Progenitor cell of endocrine pancreas (in vitro differentiated cells): ENCODE measurements at places on chromosomes 12 and 14.

- no peak for DNase-seq
Measured at GRCh38 chr14:64683264-64683663, 21.0 kb upstream of the PLEKHG3 start.

- no peak for DNase-seq
Measured at GRCh38 chr14:65492266-65492665, 79.7 kb downstream of the FUT8 start.

GRCh38 chr12:99476956-99477355 is 170.6 kb upstream of the GARIN6 start:
- no peak for DNase-seq

DNA sequence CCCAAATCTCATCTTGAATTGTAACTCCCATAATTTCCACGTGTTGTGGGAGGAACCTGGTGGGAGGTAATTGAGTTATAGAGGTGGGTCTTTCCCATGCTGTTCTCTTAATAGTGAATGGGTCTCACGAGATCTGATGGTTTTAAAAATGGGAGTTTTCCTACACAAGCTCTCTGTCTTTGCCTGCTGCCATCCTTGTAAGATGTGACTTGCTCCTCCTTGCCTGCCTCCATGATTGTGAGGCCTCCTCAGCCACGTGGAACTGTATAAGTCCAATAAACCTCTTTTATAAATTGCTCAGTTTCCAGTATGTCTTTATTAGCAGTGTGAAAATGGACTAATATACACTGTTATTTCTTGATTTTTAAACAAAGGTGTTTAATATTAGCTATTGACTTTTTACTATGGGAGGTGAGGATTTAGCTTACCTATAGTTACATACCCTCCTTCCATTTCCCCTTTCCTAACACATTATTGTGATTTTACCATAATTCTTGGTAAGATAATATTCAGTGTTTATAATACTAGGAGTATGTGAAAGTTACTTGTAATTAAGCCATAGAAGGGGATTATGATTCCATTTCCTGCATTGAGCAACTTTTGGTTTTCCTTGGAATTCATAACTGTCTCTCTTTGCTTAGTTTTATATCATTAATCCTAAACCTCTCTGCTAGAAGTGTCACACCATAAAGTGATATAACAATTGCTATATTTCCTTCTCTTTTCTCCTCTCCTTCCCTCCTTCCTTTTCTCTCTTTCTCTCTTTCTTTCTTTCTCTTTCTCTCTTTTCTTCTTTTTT is 151.0 kb upstream of the KRAS start:
- DNase-seq = no peak

DNA sequence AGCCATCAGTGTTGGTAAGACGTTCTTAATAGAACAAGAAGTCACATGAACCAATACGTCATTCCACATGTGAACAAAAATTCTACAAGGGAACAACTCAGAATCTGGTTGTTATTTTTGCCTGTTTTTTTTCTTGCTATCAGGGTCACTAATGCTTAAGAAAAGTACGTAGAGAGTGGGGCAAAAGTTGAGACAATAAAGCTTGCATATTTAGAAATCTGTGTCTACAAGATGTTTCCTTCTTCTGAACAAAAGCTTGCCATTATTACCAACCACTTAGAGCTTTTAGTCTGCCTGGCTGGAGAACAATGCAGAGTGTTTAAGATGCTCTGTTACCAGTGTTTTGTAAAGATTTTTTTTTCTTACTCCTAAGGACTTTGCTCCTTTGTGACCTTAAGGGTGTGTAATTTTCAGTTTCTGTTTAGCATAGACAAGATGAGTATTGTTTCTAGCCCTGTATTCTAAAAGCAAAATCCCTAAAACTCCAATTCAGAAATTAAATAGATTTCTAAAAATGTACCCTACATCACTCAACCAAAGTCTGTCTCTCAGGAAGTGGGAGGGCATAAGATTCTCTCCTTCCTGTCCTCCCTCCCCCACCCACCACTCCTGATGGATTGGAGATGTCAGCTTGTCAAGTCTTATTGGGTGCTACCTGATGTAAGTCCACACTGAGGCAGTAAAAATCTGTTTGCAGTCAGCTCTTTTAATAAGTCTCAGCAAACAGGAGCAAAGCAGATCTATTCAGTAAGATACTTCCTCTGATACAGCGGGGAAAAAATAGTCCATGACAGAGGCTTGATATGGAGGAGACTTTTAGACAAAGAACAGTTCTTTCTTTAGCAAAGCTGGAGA is 267.6 kb downstream of the GRIN2B start:
- DNase-seq = no peak

- no peak for DNase-seq
Measured at GRCh38 chr12:7645395-7646177, 20.1 kb downstream of the APOBEC1 start.

GRCh38 chr12:40921563-40922163 is 229.4 kb downstream of the CNTN1 start:
- no peak for DNase-seq

- no peak for DNase-seq
Measured at GRCh38 chr12:111311011-111311410, 57.9 kb downstream of the PHETA1 start.

DNA sequence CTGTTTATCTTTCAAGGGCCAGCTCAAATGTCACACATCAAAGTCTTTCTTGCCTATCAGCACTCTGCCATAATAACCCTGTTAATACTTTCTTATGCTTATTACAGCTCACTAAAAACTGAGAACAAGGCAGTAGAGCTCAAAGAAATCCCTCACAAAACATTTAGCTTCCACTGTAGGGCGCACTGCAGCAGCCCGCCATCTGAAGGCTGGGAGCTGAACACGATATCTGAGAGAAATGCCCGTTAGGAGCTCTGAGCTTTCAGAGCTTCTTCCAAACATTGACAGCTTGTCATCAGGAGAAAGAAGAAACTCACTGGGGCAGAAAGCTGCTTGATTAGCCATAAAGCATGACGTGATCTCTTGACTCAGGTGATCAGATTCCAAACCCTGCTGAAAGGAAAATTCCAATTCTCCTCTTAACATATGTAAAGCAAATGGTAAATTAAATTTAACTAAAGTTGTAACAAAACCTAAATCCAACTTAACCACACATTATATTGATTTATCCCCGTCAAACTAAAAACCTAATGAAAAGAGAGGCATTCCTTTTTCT is 175.7 kb downstream of the C12orf50 start:
- no peak for DNase-seq

- DNase-seq = no peak
Measured at GRCh38 chr14:74843653-74844052, 32.3 kb downstream of the PROX2 start.

GRCh38 chr12:96233939-96234461 is 39.8 kb downstream of the ELK3 start:
- DNase-seq = no peak

DNA sequence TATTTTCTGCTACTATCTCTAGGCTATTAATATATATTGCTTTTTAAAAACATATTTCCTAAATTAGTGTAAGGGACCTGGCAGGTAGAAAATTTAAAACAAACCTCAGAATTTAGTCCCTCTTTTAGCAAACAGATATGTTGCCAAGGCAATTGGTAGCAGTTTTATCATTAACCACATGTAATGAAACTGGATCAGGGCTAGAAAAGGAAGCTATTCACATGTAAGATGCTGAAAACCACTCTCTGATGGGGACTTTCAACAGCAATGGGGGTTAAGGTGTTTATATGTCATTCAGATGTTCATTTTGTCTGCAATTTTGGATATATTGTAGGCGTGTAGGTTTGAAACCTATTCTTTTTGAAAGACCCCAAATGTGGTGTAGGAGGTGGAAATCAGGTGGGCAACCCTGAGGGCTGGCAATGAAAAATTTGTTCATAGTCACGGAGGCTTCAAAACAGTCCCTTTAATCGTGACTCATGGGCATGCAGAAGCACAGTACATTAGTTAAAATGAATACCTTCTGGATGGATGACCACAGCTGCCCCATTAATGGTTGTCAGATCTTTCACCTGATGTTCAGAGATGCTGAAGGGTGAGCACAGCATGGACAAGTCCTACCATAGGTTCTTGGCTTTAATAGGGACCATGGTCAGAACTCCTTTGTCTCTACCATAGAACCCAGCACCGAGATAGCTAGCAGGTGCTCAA is 5.9 kb upstream of the PKP2 start:
- no peak for DNase-seq

GRCh38 chr12:25958428-25959070 is at the start of gene RASSF8:
RASSF8 (plus strand) TSS chr12:25958682; CDS start chr12:26055344, 96,662 bp downstream.
- peak; percentile 80 for DNase-seq

DNA sequence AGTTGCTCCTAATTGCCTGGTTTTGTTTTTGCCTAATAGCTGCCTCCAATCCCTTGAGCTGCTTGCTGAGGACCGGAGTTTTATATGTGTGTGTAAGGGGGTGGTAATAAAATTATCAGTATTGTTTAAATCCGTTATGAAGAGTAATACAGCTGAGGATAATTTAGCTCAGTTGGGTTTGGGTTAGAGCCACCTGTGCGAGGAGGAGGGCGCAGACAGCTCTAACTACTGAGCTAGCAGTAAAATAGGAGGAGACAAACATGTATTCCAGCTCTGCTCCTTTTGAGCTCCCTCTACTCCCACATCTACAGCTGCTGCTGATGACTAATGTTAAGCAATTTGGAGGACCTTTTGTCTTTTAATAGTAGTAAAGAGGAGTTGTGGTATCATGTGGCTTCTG is 61.5 kb downstream of the SPATS2 start:
- DNase-seq = no peak

DNA sequence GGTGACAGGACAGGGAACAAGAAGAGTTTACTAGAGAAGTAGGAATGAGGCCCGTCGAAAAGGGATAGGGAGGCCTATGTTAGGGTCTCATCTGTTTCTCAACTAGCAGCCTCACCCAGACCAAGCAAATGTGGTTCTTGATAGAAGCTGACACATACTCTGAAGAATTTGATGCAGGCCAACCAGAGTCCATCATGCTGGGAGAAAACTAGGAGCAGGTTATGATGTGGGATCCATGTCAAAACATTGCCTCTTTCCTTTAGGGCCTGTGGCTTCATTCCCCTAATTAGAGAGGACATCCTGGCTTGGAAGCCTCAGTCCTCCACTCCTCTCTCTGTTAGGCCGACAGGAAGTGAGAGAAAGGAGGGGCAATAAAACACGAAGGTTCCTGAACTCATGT is 122.8 kb downstream of the NTF3 start:
- DNase-seq = no peak

DNA sequence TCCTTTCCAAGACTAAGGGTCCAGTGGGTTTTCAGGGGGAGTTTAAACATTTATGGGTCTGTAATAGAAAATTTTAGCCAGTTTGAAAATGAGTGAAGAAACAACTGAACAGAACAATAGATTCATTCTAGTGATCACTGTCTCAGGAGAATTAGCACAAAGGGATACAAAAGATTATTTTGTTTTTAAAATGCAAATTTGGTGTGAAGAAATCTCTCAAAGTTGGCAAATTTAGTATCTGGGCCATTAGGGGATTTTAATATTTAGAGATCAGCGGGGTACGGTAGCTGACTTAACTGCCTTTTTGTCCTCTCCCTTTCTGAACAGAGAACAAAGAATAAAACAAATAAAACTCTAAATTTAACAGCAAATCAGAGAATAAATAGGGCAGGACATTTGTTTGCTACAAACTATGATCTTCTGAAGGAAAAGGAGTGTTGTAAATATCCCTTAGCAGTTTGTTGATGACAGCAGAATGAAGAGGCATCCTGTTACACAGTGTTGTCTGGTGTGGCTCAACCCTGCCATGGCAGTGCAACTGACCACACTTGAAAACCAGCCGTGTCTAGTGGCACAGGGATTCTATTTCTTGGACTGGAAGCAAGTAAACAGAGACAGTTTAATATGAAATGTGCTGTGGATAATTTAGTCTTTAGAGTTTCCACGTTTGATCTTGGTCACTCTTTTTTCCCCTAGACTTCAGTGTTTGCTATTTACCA is 46.3 kb upstream of the LRTM2 start:
- DNase-seq = no peak

DNA sequence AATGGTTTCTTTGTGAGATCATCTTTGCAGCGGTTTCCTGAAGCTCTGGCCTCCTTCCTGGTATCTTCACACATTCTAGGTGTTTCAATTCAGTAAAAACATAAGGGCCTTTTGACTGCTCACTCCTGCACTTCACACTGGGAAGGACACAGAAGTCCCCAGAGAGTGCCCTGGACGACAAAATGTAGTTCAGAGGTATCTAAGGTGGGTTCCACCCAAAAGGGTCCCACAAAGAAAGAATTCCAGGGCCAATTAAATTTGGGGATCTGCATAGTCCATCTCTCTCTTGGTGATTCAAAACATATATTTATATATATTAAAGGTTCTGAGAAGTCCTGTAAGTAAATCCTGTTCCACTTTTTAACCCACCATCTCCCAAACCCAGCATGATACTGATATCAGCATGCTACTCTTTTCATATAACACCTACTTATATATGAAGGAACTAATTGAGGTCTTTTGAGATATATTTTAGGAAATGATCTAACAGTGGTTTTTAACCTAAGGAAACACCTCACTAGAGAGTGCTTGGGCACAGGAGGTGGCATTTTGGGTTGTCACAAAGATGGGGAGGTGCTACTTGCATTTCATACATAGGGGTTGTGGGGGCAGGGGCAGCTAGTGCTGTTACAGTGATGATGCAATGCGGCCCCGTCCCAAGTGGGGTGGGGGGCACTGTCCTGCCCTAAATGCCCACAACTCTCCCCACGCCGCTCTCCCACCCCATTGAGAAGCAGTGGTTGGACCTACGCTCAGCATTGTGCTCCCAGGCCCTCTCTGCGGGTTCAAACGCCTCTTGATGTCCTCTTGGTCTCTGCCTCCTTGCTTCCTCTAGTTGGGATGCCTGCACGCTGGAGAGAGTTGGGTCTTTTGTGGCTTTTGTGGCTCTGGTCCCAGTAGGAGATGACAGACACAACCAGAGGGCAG is 109.4 kb downstream of the ARF6 start:
- DNase-seq = no peak

DNA sequence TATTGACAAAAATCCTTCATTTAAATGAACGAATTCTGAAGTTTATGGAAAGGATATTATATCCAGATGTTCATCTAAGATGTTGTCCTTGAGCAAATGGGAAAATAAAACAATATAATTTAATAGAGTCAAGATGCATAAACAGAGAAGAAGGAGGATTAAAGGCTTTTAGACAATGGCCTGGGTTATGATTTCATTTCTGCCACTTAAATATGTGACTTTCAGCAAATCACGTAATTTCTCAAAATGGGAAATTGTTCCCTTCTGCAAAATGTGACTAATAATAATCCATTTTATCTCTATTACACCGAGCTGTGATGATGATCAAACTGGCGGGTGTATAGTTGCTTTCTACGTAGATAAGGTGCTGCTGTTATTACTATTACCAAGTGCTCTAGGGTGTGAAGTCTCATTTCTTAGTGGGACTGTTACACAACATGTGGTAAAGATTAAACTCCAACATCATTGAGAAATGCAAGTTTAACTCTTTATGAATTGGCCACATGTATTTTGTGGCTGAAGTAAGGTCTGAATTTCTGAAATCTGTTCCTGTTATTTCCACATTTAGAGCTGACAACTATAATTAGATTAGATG is 157.0 kb downstream of the MYRFL start:
- no peak for DNase-seq
